ENCODE measurements at places on chromosomes 1 and 21.

- no peak for DNase-seq
These were observed 32.4 kb downstream of the SLC19A1 start for GRCh38 chr21:45509566-45510465.

GRCh38 chr21:36347962-36348328 lies 27.9 kb downstream of the MORC3 start:
- DNase-seq: no peak

GRCh38 chr1:101704895-101705294 lies 291.8 kb downstream of the OLFM3 start:
- no peak for DNase-seq

- no peak for DNase-seq
These were observed 116.9 kb upstream of the TIAM1 start for GRCh38 chr21:31460980-31461379.

- DNase-seq: peak; percentile 55
These were observed 623 bp downstream of the GNG4 start for GRCh38 chr1:235648954-235649367.

DNA sequence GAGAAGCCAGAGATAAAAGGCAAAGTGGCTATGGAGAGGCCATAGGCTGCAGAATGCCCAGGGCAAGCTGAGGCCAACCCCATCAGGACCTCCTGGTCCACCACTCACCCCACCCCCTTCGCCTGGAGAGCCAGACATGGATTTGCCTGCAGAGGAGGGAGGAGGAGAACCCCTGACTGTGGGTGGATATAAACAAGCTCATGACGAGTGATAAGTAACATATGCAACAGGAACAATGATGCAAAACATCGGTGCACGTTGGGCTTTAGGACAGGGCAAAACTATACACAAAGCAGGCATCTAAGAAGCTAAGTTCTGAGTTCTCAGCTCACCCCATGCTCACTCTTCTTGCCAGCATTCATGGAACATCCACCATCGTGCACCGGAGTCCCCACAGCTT lies 150.3 kb downstream of the ETS2 start:
- DNase-seq: no peak

DNA sequence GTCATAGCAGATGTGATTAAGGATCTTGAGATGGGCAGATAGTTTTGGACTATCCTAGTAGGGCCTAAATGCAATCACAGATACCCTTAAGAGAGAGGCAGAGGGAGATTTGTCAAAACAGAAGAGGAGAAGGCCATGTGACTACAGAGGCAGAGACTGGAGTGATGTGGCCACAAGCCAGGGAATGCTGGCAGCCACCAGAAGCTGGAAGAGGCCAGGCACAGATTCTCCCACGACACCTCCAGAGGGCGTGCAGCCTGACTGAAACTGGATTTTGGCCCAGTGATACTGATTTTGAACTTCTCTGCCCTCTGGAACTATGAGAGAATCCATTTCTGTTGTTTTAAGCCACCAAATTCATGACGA lies 52.1 kb upstream of the EPS8L3 start:
- no peak for DNase-seq

GRCh38 chr1:70051926-70052325 lies 153.5 kb downstream of the LRRC40 start:
- no peak for DNase-seq

GRCh38 chr1:25927521-25928265 lies 21.5 kb upstream of the STMN1 start:
- DNase-seq: no peak

GRCh38 chr1:219465212-219466093 lies 147.5 kb downstream of the ZC3H11B start:
- DNase-seq: no peak

- no peak for DNase-seq
These were observed 659.9 kb downstream of the RWDD3 start for GRCh38 chr1:95893921-95894320.

DNA sequence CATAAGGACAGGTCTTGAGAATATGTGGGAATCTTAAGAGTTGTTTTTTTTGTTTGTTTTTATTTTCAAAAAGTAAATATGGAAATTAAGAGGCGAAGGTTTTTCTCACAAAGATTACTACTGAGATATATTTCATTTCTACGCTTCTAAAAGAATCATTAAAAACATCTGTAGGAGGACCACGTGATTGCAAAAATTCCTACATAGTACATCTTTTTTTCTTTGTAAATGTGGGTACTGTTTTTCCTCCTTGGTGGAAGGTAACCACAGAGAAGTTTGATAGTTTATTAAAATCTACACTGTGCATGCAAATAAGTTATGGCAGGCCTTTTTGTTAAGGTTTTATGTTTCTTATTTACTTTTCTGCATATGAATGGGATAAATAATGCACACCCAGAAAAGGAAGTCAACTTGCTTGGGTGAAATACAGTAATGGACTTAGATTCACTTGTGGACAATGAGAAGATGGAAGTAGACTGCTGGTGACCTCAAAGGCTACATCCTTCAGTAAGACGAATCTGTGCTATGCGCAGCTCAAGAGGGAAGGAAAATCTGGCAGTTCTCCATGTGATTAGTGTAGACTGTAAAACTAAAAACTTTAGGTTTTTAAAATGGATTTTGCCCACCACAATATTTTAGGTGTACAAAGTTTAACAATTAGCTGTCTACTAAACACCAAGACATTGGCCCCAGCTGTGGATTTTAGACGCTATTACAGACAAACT lies 2.0 kb downstream of the AK5 start:
- DNase-seq: no peak

DNA sequence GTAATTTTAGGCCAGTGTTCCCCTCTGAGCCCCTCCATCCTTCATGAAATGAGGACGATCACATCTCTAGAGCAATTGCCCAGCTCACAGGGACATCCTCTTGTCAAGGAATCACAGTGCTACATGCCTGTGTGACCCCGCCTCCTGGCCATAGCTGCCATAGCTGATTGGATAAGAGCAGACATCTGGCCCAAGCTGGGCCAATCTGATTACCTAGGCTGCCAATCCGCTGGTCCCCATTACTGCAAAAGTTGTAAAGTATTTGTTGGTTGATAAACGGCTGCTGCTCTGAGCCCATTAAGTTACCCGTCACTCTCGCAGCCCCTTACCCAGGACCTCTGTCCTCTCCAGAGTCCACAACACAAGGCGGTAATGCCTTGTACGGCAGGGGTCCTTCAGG lies 8.3 kb downstream of the NT5C1A start:
- DNase-seq: no peak

DNA sequence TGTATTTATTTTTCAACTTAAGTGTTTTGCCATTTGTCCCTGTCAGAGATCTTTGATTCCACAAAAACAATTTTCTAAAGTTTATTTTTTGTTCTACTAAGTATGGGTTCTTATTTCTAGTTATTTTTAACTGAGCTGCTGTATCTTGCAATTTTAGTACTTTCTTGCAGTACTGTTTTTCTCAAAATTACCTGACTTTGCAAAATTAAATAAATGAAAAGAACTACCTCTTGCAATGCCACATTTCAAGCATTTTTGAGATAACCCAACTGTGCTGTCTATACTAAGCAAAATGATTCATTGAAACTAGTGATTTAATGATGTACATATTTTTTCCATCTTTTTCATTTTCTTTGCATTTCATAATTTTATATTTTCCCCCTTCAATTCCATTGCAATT lies 71.5 kb upstream of the ADGRL2 start:
- DNase-seq: no peak

All from CD4-positive, alpha-beta T cell treated with Interleukin-4 for 4 hours (primary cell).